Activated CD8-positive, alpha-beta memory T cell treated with anti-CD3 and anti-CD28 coated beads for 4 hours (primary cell): ENCODE measurements at places on chromosomes 4 and X.

DNA sequence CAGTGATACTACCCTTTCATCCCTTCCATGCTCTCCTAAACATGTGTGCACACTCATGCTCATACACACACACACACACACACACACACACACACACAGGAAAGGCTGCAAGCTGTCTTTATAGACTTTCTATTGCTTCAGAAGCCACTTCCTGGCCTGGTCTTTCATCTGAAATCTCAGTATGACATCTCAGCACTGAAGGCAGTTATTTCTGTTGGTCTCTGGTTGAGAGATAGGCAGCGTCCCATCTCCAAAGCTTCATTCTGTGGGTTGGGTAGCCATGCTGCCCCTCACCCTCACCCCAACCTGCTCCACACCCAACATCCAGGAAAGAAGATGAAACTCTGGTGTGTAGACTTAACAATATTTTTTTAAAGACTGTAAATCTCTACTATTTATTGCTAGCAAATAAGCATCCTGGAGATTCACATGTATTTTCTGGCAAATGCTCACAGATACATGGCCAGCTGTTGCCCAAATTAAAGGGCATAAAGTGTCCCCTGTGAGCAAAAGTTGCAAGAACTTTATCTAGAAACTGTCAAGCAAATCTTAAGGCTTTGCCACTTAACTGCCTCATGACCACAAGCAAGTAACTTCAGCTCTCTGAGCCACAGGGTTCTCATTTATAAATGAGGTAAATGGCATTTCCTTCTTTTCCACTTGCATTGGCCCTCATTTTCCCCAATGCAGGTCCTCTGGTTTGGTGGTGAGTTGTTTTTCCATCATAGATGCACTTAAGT, 189.8 kb upstream of the AFF2 start:
- peak; percentile 6 for DNase-seq

DNA sequence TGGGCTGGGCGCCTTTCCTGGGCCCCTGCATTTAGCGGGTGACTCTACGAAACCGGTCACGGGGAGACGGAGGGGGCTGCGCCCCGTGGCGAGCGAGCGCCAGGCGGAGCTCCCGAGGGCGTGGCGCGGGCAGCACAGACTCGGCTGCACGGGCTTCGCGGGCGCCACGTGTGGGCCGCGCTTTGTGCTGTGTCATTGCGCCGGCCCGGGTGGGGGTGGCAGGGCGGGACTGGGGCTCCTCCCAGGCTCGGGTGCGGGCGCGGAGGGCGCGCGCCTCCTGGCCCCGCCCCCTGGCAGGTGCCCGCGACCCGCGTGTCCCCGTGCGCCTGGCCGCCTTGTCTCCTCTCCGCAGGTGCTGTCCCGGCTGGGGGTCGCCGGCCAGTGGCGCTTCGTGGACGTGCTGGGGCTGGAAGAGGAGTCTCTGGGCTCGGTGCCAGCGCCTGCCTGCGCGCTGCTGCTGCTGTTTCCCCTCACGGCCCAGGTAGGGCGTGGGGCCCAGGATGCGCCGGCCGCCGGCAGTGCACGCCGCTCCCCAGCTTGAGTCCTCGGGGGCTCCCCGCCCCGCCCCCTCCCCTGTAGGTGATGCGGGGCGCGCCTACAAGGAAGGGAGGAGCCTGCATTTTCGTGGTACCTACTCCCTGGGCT, 651 bp downstream of the UCHL1 start:
- no peak for DNase-seq

DNA sequence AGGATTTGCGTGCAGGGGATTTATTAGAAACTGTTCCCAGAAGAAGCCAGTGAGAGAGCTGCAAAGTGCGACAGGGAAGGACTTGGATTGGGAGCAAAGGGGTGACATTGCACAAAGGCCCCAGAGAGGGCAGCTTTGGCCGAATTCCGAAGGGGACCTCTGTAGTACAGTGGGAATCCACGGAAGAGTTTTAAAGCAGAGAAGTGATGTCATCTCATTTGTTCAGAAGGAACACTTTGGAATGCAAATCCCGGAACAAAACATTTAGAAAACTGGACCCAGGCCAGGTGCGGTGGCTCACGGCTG, 71.7 kb downstream of the FAM184B start:
- no peak for DNase-seq

DNA sequence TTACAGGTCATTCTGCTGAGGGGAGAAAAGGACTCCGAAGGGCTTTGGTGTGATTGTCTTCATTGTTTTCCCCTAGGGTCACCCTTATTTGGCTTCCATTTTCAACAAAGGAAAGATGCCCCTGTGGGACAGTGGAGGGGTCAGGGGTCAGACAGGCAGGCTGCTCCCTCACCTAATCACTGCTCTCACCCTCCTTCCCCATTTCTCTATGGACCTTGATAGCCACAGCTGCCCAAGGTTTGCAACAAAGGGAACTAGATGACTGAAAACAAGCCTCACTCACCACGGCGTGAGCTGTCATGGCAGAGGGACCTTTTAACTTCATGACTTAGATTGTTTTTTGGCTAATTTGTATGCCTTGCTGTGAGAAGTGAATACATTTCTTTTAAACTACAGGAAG, 40.7 kb downstream of the C4orf51 start:
- DNase-seq: no peak

- no peak for DNase-seq
Observed at GRCh38 chr4:107747748-107748486, 27.9 kb upstream of the PAPSS1 start.

DNA sequence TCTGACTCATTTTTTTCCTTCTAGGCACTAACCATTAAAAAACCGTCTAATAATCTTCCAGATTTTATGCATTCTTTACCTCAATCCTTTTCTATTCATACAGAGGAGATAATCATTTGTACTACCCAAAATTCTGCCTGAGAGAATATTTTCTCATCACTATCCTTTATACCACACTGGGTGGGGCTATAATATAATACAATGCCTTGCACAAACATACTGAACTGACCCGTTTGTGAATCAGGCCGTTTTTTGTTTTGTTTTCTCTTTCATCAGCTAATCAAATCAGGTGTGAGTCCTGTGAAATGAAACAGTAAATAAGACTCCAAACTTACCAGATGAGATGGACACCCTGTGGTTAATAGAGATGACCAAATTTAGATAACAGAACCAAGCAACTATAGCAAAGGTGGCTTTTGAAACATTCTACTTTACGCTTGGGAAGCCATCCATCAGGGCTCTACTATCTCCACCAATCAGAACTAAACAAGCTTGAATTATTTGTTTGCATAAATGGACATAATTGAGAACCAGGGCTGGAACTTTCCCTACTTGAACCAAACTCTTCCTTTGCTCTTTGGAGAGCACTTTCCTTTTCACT, 573.0 kb downstream of the GABRG1 start:
- no peak for DNase-seq
